ENCODE measurements at places on chromosomes 12 and 14.

DNA sequence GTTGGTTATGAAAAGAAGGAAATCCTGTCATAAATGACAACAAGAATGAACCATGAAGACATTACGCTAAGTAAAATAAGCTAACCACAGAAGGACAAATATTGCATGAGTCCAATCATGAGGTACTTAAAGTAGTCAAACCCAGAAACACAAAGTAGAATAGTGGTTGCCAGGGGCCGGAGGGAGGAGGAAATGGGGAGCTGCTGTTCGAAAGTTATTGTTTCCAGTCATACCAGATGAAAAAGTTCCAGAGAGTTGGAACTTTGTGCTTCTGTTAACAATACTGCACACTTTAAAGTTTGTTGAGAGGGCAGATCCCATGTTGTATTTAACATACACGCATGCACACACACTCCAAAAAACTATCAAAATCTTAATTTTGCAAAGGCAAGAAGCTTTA is 69.3 kb downstream of the COCH start:
- DNase-seq, result no peak

DNA sequence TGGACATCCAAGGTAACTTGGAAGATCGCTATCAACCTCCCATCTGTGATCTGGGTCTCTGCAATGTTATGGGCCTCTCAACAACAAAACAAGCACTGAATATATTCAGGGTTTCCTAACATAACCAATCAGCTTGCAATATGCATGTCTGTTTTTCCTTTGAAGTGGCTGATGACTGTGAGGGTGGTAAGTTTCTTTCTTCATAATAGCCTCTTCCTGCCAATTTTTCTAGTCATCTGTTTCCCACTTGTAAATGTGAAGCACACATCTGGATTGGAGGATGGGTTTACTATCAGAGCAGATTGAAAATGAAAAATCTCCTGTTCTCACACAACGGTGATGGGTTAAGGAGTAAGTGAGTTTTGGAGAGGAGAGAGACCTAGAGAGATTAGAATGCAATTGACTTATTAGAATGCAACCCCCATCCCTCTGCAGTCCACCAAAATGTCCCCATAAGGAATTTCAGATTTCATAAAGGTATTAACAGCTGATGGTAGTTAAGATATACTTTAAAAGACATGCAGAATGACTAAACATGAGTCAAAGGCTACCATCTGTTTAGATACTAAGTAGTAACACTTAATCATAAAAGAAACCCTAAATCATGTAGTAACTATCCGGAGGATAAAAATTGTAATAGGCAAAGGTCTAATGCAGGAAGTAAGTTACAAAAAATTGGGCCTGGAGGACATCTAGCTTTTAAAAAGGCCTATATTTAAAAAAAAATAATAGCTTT is 58.4 kb upstream of the SAV1 start:
- DNase-seq, result no peak

GRCh38 chr14:103149351-103150237 is 26.3 kb downstream of the TNFAIP2 start:
- no peak for DNase-seq

DNA sequence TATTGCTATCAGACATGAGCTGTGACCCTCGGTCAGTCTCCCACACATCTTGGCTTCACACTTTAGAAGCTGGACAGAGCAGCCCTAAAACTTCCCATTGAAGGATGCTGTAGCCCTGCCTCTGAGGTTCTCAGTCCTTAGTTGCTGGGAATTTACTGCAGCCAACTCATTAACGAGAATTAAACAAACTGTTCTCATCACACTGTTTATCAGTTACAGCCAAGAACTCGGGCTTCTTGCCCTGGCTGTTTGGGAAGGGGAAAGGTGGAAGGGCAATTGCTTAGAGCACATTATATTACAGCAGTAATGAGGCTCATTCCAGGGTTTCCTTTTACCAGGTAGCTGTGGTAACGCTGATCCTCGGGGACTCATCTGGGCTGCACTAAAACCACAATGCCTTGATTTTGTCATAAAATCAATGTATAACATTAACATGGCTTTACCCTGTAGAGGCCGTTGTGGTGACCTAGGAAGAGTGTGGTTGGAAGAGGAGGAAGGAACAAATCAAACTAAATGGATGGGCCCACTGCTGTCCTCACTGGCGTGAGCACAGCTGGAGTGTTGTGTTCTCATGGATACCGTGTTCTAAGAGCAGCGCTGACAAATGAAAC is 87.1 kb downstream of the GPR135 start:
- DNase-seq, result no peak

All from mesothelial cell of epicardium (in vitro differentiated cells).